ENCODE measurements at places on chromosomes 7 and 10. TPM values are rescaled to one million over a fixed set of nuclear protein-coding genes. Genes with fewer than 3 reads are reported as not detected.
A peak's percentile ranks its signal among the peaks of the same experiment; 100 is the strongest.

DNA sequence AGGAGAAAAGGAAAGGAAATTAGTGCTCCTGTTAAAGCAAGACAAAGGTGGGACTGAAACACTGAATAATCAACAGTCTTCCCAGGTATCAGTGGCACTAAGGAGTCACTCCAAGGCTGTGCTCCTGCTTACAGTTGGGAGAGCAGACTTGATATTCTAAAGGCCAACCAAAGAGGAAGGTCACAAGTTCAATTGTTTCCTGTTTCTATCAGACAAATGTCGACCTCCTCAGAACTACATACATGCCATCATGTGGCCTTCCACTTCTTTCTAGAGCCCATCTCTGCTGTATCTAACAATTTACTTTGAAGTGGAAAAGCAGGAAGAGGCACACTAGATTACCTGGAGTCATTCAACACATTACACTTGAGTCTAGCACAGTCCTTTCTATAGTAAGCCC, 3.4 kb downstream of the ZNF239 start:
- no peak for DNase-seq

- peak; percentile 57 for DNase-seq
These were observed 15.9 kb upstream of the SLC25A16 start for GRCh38 chr10:68543004-68543918.

DNA sequence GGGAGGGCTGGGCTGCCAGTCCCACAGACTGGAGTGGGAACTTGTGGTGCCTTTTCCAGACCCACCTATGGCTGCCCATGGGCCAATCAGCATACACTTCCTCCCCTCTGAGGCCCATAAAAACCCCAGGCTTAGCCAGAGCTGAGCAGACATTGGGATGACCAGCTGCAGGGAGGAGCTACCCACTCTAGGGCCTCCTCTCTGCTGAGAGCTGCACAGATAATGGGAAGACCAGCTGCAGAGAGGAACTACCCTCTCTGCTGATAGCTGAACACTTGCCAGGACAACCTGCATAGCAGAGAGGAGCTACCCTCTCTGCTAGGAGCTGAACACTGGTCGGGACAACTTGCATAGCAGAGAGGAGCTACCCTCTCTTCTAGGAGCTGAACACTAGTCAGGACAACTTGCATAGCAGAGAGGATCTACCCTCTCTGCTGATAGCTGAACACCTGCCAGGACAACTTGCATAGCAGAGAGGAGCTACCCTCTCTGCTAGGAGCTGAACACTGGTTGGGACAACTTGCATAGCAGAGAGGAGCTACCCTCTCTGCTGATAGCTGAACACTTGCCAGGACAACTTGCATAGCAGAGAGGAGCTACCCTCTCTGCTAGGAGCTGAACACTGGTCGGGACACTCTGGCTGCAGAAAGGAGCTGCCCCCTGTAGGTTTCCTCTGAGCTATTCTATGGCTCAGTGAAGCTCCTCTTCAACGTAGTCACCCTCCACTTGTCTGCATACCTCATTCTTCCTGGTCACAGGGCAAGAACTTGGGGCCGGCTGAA, 88.3 kb upstream of the CACUL1 start:
- no peak for DNase-seq

DNA sequence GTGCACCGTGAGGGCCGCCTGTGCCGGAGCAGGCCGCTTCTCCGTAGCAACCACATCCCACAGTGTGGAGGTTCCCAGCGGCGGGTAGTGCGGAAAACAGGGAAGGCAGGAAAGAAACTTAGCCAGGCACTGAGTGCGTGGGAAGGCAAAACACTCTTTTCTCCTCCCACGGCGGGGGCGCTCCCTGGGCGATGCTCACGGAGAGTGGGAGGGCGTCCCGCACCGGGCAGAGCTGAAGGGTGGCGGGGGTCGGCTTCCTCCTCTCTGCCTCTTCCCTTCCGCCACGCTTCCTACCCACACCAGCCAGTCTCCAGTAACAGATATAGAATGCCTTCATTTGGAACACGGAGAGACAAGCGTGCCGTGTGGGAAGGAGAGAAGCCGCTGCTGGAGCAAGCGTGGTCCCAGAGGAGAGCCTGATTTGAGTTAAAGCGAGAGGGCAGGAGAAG, 252.5 kb downstream of the PAXIP1 start:
- DNase-seq = no peak

FXYD4 gene
- total RNA-seq = not detected

TMEM196 gene
- total RNA-seq = not detected

ZCCHC24 gene
- total RNA-seq = 4.3 TPM

C7orf33 gene
- total RNA-seq = not detected
